ENCODE measurements at places on chromosomes 13 and 19.

DNA sequence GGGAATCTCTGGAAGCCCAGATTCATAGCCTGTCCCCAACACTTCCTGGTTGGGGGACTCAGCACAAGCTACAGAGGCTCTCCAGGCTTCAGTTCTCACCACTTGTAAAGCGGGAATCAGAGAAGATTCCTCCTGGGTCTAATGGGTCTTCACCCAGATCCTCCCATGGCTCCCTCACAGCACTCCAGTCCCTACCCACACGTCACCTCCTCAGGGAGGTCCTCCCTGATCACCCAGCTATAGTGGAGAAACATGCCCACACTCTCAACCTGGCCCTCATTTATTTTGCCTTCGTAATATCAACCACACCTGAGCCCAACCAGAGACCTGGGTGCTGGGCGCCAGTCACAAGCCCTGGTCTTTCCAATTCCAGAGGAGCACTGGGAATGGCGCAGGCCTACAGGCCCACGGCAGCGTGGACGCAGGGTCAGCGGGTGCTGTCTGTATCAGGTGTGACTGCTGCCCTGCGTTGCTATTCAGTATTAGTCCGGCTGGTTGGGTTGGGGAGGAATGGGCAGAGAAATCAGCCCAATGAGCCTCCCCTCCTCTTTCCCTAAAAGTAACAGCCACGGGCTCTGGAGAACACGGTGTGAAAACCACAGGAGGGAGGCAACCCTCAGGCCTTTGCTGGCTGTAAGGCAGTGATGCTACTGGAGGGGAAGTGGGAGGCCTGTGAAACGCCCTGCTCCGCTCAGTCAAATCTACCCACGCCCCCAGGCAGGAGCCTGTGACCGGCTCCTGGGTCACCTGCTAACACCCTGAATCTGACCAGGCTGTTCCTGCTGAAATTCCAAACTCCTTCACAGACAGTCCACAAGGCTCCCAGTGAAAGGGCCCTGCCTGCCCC, 5.2 kb downstream of the AKT2 start:
- DNase-seq, result no peak

GRCh38 chr19:20964798-20965197, 41.7 kb downstream of the ZNF85 start:
- DNase-seq, result no peak

DNA sequence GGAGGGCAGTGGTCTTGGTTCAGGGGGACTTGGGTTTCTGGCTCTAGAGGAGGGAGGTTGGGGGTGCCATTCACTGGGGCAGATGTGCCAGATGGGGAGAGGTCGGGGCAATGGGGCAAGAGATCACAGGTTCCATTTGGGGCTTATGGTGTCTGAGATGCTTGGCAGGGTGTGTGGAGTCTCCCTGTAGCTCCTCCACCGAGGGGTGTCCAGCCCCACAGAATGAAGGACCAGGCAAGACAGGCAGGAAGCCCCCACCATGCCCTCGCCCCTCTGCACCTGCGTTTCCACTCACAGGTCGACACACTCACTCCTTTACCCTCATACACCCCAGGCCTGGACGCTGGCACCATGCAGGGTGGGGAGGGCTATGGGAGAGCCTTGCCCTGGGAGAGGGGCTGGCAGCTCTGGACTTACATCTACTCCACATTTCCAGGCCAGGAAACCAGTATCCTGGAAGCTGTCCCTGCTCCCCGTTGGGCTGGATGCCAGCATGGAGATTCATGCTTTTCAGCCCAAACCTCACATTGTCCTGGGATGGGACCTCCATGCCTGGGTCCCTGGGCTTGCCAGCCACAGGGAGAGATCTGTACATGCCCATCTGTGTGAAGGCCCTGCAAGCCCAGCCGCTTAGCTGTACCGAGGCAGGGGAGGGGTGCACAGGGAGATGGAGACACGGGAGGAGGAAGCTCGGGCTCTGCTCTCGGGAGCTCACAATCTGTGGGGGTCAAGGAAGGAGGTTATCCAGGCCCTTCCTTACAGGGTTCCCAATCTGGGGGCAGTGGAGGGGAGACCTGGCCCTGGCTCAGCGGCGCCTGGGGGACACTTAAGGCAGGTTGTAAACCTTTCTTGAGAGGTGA, 77.1 kb downstream of the CHST8 start:
- no peak for DNase-seq

- no peak for DNase-seq
Measured at GRCh38 chr13:102589301-102589822, 7.4 kb upstream of the TPP2 start.

DNA sequence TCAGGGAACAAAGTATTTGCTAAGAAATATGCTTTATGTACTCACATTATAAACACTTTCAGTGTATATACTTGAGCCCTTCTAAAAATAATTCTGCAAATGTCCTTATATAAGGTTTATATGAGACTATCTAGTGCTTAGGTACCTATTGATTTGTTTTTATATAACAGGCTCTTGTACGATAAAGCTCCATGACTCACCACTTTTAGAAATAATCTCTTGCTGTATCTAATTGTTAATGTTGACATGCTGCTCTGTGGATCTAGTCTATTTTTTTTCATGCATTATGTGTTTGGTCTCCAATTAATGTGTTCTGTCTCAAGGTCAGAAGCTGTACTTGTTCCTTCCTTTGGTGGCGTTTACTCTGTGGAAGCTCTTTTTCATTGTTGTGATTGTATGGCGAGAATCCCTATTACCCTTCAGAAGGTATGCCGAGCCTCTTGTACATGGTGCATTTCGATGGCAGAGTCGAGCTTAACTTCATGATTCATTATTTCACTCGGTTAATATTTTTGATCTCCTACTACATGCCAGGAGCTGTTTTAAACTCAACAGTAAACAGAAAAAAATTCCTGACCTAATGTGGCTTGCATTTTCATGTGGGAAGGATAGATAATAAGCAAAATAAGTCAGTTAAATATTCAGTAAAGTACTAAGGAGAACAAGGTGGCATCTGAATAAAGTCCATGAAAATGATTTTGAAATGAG, 361.6 kb downstream of the COG6 start:
- DNase-seq, result no peak

- DNase-seq, result no peak
Measured at GRCh38 chr13:26941345-26942174, 181.0 kb upstream of the GPR12 start.

- DNase-seq, result no peak
Measured at GRCh38 chr13:32259116-32259515, 56.0 kb downstream of the ZAR1L start.

- DNase-seq, result no peak
Measured at GRCh38 chr13:57787058-57787791, 155.7 kb downstream of the PCDH17 start.
